ENCODE measurements at places on chromosomes 12 and 14.

DNA sequence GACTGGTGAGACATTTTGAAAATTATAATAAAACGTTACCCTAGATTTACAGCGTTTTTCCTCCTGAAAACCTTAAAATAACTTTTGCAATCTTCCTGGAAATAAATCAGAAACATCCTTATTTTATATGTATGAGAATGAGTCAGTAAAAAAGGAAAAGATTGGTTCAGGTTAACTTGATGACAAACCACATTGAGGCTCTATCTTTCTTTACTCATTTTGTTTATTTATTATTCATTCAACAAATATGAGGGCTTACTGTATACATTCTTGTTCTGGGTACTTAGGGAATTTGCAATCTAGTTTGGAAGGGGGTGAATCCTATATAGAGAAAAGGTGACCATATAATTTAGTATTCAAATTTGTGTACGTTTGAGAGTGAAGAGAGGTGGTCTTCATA is 156.6 kb downstream of the UNC79 start:
- DNase-seq = no peak

GRCh38 chr12:71475280-71475679 is 35.7 kb downstream of the LGR5 start:
- DNase-seq = no peak

DNA sequence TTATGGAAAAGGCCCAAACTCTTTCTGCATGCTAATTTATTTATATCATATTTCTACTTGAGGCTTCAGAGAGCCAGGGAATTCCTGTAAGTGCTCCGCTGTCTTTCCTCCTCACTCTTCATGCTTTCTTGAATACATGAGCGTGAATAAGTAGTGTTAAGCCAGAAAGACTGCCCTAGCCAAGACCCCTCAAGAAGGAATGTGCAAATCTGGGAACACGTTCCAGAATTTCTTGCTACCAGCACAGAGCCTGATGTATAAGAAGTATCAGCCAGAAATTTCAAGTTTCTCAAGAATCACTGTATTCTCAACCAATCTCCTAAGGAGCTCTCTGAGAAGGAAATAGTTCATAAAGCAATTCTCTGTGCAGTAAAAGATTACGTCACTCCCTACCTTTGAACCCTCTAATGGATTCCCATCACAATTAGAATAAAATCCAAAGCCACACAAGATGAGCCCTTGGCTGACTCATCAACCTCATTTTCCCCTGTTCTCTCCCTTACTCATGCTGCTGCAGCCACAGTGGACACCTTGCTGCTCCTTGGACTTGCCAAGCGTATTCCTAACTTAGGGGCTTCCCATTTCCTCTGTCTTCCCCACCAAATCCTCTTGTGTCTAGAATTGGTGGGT is 6.9 kb upstream of the TSPAN8 start:
- no peak for DNase-seq

DNA sequence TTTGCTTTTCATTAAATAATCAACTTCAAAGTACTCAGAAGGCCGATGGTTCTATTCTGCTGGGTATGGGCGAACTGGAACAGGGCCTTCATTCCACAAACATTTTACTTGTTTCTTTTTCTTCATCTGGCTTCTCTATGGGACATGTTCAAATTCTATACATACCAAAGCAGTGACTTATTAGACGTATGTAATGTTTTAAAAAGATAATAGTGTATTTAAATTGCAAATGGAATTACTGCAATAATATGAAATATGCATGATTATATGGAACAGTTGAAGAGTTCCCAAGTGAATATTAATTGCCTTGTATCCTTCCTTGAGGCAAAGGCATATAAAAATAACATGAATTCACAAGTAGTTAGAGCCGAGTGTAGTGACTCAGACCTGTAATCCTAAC is 75.5 kb downstream of the FAR2 start:
- DNase-seq = no peak

DNA sequence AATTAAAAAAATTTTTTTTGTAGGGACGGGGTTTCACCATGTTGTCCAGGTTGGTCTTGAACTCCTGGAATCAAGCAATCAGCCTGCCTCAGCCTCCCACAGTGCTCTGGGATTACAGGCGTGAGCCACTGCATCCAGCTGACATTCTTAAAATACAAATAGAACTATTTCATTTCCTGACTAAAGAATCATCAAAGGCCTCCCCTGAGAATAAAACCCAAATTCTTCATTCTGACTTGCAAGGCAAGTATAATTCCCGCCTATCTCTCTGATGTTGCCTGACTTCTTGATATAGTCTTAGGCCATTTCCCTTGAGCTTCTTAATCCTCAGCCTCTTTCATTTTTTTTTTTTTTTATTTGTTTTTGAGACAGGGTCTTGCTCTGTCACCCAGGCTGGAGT is 4.4 kb upstream of the BICD1 start:
- DNase-seq = no peak

- DNase-seq = no peak
Measured at GRCh38 chr12:20643822-20644221, 51.3 kb upstream of the SLCO1C1 start.

DNA sequence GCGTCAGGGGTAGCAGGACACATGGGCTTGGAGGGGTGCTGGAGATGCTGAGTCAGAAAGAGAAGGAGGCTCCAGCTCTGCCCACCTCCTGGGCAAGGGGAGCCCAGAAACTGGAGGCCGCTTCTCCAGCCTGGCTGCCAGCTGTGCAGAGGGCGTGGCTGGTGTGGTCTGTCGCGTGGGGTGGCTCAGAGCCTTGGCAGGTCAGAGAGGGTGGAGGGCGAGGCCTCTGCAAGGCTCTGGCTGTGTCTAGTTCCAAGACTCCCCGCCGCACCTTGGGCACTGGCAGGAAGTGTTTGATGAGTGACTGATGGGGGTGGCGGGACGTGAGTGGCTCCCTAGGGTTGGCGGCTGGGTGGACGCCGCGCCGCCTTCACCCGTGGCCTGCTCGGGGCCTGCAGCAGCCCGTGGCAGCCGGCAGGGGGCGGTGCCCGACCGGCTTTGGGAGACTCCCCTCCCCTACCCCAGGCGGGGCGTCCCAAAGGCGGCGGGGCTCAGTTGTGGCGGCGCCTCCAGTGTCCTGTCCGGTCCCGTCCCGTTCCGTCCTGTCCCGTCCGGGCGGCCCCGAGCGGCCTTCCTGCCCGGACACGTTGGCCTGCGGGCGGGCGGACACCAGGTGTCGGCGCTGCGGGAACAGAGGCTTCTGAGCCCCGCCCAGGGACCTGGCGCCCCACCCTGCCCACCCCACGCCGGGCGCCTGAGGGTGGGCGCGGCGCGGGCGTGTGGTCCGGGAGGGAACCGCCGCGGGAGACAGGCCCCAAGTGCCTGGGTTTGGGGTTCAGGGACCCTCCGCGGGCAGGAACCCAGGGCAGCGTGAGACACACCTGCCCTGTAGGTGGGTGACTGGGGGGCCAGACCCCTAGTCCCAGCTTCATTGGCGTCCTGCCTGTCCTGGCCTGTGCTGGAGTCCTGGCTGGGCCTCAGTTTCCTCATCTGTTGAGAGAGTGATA is 39.7 kb downstream of the KRT80 start:
- no peak for DNase-seq

DNA sequence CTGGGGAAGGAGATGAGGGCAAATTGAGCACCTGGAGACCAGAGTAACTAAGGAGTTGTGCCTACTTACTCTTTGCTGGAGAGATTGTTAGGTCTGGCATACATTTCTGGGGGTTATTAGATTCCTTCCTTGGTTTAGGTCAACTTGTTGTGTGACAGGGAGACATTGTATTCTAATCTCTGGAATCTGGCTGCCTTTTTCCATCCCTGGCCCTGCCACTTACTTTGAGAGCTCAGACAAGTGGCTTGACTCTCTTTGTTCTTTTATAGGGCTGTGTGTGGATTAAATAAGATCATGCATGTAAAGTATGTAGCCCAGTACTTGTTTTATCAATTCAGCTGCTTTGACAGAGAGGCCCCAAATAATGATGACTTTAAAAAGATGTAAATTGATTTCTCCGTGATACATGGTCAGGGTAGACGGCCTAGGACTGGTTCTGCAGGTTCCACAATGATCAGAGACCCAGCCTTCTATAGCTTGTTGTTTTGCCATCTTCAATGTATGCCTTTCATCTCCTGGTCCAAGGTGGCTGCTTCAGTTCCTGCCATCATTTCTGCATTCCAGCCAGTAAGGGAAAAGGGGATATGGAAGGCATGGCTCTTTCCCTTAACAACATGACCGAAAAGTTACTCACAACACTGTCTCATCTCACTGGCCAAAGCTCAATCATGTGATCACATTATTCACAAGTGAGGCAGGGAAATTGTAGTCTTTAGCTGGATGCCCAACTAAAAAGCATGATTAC is 72.6 kb downstream of the CHST11 start:
- no peak for DNase-seq

- DNase-seq = no peak
Measured at GRCh38 chr12:32110942-32111341, 4.3 kb downstream of the BICD1 start.

GRCh38 chr12:103858953-103859601 is 18.0 kb upstream of the NT5DC3 start:
- no peak for DNase-seq

DNA sequence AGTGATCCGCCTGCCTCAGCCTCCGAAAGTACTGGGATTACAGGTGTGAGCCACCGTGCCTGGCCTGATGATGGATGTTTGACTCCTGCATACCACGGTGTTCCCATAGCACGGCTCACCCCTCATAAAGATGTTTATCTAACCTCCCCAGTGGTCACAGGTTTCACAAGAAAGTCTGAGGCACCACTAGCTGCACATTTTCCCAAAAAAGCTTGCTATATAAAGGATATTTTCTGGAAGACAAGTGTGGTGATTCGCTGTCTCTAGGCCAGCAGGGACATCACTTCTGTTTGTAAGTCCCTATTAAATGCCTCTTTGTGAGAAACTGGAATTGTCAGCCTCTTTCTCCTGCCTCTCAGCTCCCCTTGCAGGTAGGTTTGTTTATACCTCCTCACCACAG is 18.3 kb downstream of the PLEK2 start:
- DNase-seq = no peak

GRCh38 chr12:46661110-46661845 is 164.5 kb downstream of the SLC38A4 start:
- DNase-seq = no peak

DNA sequence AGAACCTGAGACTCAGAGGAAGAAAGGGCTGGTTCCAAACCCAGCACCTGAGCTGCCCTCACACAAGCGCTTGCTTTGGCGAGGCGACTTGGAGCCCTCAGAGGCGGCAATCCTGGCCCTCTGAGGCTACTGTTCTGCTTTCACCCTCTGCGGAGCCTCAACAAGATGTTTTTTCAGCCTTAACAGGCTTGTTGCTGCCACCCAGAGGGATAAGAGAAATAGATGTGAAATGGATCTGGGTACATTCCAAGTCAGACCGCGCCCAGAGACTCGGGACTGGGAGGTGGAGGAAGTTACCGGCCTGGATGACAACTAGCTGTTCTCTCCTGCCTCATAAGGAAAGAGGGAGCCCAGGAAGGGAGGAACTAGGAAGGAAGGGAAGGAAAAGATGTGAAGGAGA is 89.6 kb downstream of the TTC7B start:
- DNase-seq = no peak

DNA sequence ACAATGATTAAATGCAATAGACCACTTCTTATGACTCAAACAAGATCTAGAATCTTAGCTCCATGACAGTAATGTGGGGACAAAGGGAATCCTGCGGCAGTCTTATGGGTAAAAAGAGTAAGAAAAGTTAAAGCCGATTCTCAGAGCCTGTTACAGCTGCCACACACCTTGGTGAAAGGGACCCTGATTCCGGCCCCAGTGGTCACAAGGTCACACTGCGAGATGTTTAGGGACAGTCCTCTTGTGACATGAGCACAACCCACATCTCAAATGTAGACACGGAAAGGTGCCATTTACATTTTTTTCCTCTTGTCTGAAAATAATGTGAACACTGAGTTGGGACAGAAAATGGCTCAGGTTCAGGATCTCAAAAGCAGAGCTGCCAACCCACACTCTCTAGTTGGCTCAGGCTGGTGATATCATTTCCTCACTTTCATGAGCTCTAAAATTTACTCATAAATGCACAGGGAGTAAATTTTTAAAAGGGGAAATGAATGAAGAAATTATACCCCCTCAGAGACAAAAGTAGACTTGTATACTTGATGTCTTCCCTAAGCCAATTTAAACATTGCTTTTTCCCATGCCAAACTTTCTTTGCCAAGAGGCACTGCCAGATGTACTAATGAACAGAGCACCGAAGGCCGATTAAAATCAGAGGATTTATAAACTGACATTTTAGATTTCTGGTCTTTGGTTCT is 113.1 kb upstream of the OVCH1 start:
- DNase-seq = no peak

- DNase-seq = no peak
Measured at GRCh38 chr14:52079239-52079959, 10.5 kb upstream of the NID2 start.

GRCh38 chr14:68854421-68854820 is 61.6 kb upstream of the ZFP36L1 start:
- no peak for DNase-seq

GRCh38 chr14:71856199-71856919 is 75.9 kb upstream of the RGS6 start:
- DNase-seq = no peak

DNA sequence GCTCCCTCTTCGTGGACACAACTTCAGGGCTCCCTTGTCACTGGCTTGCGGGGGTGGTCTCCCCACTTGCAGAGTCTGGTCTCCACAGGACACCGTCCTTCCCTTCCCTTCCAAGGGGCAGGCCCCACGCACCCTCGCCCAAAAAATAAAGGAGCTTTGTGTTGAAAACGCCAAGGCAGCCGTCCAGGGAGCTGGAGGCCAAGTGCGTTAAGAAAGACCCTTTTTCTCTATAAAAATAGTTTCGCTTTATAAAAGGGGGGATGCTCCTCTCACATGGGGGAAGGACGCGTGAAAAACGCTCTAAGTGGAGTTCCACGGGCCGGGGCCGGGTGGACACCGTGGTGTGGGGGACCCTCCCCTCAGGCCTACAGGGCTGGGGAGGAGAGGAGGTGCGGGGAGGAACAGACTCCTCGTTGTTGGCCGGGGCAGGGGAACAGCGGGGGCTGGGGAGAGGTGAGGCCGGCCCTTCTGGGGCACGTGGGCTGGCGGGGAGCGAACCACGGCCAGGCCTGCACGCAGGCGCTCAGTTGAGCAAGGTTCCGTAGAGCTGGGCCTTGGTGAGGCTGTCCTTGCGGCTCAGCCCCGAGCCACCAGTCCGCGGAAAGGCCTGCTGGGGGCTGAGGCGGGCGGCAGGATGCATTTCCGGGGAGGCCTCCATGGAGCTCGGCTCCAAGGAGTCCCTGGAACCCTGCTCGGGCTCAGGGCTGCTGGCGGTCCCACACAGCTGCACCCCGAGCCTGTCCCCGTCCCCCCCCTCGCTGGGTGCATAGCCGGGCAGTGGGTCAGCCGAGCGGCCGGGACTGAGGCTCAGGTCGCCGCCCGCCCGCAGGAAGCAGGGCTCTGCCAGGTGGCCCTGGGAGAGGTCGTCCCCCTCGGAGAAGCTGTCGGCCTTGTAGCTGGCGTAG is 49.5 kb downstream of the BEGAIN start:
- no peak for DNase-seq

- DNase-seq = no peak
Measured at GRCh38 chr12:25615119-25615518, 62.0 kb upstream of the LMNTD1 start.

GRCh38 chr12:55043542-55043941 is 23.8 kb downstream of the NEUROD4 start:
- DNase-seq = no peak
